ENCODE measurements at places on chromosomes 12 and 14. TPM values are rescaled to one million over a fixed set of nuclear protein-coding genes. Genes with fewer than 3 reads are reported as not detected.

DNA sequence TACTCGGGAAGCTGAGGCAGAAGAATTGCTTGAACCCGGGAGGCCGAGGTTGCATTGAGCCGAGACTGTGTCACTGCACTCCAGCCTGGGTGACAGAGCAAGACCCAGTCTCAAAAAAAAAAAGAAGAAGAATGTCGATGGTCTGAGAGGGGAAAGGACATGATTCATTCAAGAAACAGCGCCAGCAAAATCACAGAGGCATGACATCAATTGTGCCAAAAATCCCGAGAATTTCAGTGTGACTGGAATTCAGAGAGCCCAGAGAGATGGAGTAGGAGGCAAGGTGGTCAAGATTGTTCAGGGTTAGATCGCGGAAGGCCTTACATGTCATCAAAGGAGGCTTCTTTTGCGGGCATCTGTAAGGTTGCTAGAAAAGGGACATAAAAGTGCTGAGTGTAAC, 483.3 kb downstream of the VRK1 start:
- H3K27me3 ChIP-seq = peaks cover 3% of the 10 kb centered on the region
- H3K27ac ChIP-seq = no peak overlapping the region
- H3K4me1 ChIP-seq = peaks cover 22% of the 10 kb centered on the region
- no peak overlapping the region for H3K4me3 ChIP-seq

DNA sequence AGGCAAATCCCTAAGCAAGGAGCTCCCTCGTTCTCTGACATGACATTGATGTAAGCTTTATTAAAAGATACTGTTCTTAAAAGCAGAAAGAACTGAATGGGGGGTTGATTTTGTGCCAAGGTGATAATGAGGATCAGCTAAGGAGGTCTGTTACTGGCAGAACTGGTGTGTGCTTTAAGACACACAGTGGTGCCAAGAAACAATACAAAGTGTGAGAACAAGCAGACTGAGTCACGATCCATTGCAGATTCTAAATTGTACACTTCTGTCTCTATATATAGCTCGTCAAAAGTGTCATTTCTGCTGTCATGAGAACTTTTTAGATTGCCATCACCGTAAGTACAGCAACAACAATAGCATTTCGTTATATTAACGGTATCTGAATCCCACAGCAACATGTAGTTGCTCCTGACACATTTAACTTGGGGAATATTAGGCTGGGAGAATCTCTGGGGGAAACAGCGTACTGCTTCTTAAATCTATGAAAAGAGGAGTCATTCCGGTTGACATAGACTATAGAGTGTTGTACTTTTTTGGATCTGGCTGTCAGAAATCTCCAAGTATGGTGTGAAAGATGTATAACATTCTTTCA, 151.3 kb upstream of the PRKD1 start:
- H3K27ac ChIP-seq = no peak overlapping the region
- no peaks in the 10 kb centered on the region for H3K27me3 ChIP-seq
- no peaks in the 10 kb centered on the region for H3K36me3 ChIP-seq
- H3K4me3 ChIP-seq = no peak overlapping the region

- no peak overlapping the region for H3K27ac ChIP-seq
- no peak overlapping the region for H3K4me3 ChIP-seq
- H3K27me3 ChIP-seq = no peaks in the 10 kb centered on the region
- no peak for DNase-seq
- H3K36me3 ChIP-seq = peaks cover 32% of the 10 kb centered on the region
- H3K4me1 ChIP-seq = no peaks in the 10 kb centered on the region
Measured at GRCh38 chr14:86124328-86124727, 594.4 kb downstream of the FLRT2 start.

DNA sequence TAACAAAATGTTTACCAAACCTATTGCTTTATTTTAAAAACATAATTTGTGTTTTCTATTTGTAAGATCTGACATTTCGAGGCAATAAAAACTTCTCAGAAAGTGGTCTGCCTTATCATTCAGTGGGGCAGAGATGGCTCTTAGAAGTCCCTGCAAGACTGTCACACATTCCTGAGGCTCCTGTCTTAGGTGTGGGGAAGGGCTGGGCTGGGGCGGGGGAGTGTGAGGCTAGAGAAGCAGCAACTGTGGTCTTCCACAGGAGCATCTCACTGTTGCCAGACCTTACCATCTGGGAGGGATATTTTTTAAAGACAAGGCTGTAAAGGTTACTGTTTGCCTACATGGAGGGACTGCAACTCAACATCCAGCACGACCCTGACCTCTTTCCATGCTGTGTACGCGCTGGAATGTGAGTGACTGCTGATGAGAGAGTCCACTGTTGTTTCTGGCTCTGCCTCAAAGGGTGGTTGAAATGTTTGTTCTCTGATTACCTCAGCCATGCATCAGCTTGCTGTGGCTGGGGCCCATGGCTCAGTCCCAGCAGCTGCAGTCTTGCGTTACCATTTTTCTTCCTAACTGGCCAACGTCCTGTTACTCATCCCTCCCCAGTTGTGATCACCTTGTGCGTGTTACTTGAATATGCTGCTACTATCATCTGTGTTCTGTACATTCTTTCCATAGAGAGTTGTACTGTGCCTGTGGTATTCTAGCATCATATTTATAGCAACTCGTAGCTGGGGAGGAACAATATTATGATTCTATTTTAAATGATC, 12.4 kb downstream of the ERG28 start:
- H3K4me3 ChIP-seq = no peak overlapping the region
- no peak overlapping the region for H3K27ac ChIP-seq
- no peaks in the 10 kb centered on the region for H3K27me3 ChIP-seq
- peaks cover 53% of the 10 kb centered on the region for H3K36me3 ChIP-seq

The SNAPC1 gene
- total RNA-seq = 4.7 TPM

The CORO1C gene
- 5.5 TPM for total RNA-seq

The ARHGDIB gene
- total RNA-seq = 948 TPM

The LTB4R2 gene
- 13.0 TPM for total RNA-seq

The KLHL28 gene
- 39.7 TPM for total RNA-seq

The SYT1 gene
- total RNA-seq = not detected

Data from naive thymus-derived CD8-positive, alpha-beta T cell (primary cell).